ENCODE measurements at places on chromosomes 11 and 22. TPM values are rescaled to one million over a fixed set of nuclear protein-coding genes. Genes with fewer than 3 reads are reported as not detected.

WT1 gene
- total RNA-seq = 0.17 TPM

CPT1A gene
- 102 TPM for total RNA-seq

OR2AG2 gene
- not detected for total RNA-seq

SCGB1C1 gene
- not detected for total RNA-seq

BAIAP2L2 gene
- total RNA-seq = 216 TPM

APOL3 gene
- 20.9 TPM for total RNA-seq

NXPE1 gene
- not detected for total RNA-seq

MYRF gene
- 320 TPM for total RNA-seq

FXYD6 gene
- 185 TPM for total RNA-seq

EXPH5 gene
- 5.6 TPM for total RNA-seq

GRCh38 chr11:2377511-2378443 is 667 bp downstream of the CD81 start:
- DNase-seq = peak; percentile 64

- no peak for DNase-seq
Observed at GRCh38 chr11:69562816-69563215, 78.1 kb upstream of the CCND1 start.

GRCh38 chr11:128318856-128319474 is 268.4 kb downstream of the ETS1 start:
- no peak for DNase-seq

DNA sequence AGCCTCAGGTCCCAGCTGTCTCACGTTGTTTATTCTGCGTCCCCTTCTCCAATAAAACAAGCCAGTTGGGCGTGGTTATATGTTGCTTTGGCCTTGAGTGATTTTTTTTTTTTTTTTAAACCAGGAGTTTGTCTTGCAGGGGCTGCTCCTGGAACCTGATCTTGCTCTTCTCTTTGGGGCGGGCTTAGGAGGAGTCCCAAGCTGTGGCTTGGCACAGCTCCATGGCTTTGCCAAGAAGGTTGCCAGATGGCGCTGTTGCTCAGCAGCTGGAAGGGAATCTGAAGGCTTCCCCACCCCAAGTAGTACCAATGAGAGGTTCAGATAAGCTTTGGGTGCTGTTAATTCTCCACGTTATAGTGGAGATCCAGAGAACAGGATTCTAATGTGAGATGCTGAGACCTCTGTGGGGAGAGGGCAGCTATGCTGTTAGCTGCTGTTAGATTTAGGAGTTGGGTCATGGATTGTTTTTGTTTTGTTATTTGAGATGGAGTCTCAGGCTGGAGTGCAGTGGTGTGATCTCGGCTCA is 2.0 kb upstream of the FERMT3 start:
- peak; percentile 92 for DNase-seq

GRCh38 chr11:79342686-79343085 is 98.1 kb downstream of the TENM4 start:
- DNase-seq = no peak

DNA sequence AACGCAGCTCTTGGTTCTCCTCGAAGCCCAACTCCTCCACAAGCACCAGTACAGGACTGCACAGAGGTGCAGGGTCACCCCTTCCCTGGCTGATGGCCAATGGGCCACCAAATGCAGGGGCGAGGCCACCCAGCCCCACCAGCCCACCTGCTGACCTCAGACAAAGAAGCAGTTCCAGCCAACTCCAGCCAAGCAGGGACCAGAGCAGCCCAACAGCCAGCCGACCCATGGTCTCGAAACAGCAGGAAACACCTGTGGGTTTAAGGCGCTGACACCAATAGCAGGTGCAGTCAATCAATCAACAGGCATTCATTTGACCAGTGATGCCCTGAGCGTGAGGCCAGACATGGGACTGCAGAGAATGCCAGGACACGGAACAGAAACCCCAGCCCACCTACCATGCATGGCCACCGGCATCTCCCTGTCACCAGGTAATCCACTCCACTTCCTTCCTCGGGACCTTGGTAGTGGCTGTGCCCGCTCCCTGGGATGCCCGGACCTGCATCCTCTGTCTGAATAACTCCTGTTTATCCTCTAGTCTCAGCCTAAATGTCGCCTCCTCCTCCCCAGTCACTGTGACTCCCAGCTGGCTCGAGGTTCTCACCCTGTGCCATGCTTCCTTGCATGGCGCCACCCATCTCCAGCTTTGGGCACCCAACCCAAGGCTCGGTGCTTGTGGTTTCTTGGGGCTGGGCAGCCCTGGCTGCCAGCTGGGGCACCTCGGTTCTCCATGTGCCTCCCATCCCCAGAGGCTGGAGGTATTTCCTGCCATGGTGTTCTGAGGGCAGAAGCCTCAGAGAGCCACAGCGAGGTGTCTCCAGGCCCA is 1475.4 kb downstream of the BRD1 start:
- no peak for DNase-seq

DNA sequence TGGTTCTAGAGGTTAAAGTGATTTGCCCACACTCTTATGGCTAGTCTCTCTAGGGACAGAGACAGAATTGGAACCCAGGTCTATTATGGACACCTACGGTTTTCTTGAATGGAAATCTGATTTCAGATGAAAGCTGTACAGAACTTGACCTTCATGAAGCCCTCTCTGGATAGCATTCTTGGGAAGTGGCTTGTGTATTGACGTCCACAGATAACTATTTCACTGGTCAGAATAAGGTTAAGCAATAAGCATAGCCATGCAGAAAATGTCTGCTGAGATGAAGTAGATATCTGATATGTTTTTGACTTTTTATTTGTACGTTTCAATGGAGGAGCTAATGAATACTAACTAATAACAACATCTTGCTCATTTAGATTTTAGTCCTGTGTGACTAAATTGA is 1.1 kb downstream of the TLCD5 start:
- DNase-seq = no peak

- no peak for DNase-seq
Observed at GRCh38 chr11:109770323-109770722, 322.9 kb upstream of the ZC3H12C start.

DNA sequence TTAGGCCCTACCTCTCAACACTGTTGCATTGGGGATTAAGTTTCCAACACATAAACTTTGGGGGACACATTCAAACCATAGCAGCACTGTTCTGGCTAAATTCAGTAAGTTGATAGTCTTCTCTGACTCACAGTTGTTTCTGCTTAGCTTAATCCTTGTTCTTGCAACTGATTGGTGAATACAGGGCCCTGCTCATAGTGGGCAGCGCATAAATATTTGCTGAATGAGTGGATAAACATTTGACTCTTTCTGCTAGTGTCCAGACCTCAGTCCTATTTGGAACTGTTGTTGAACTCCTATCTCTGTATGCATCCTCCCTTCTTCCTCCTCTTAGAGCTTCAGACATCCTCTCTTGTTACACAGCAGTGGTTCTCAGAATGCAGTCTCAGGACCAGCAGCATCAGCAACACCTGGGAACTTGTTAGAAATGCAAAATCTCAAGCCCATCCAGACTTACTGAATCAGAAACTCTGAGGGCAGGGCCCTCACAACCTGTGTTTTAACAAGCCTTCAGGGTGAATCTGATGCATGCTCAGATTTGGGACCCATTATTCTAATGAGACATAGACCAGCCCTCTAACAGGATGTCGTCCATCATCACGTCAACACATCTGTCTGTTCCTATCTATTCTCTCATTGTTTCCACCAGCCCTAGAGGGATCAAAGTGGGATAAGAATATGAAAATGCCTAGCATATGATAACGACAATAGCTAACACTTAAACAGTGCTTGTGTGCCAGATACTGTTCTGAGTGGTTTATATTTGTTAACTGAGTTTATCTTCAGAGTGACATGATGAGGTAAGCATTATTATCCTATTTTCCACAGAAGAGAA is 22.3 kb downstream of the SPON1 start:
- no peak for DNase-seq

DNA sequence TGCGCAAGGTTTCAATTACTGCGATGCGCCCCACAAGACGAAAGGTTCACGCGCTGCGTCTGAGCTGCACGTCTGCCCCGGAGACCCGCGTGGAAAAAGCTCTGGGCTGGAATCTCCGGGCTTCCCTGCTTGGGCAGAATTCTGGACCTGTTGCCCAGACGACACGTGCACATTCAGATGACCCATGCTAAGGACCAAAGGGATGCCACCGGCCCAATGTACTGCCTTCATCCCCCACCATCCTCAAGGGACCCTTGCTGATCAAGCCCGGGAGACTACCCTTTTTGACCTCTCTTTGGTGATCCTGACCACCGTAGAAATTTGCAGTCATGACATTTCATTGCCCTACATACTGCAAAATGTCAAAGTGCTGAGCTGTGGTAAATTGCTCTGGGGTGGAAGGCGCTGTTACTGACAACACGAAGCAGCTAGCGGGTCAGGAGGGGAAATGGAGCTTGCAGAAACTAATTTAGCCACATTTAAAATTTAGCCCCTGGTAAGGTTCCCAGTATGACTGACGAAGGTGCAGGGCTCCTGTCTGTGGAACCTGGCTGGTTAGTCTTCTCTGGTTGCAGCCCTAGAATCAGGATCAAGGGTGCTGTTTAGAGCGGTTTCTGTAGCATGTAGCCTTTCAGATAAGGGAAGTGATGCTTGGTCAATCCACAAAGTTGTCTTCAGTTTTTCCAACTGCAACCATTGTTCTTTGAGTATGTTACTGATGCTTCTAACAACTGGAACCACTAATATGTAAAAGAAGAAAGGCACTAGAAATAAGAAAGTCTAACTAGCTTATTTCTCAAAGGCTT is 81.9 kb downstream of the PRR5L start:
- no peak for DNase-seq

- DNase-seq = no peak
Observed at GRCh38 chr11:75598900-75599299, 36.8 kb downstream of the SERPINH1 start.

- no peak for DNase-seq
Observed at GRCh38 chr11:114031967-114032320, 27.6 kb upstream of the ZBTB16 start.

DNA sequence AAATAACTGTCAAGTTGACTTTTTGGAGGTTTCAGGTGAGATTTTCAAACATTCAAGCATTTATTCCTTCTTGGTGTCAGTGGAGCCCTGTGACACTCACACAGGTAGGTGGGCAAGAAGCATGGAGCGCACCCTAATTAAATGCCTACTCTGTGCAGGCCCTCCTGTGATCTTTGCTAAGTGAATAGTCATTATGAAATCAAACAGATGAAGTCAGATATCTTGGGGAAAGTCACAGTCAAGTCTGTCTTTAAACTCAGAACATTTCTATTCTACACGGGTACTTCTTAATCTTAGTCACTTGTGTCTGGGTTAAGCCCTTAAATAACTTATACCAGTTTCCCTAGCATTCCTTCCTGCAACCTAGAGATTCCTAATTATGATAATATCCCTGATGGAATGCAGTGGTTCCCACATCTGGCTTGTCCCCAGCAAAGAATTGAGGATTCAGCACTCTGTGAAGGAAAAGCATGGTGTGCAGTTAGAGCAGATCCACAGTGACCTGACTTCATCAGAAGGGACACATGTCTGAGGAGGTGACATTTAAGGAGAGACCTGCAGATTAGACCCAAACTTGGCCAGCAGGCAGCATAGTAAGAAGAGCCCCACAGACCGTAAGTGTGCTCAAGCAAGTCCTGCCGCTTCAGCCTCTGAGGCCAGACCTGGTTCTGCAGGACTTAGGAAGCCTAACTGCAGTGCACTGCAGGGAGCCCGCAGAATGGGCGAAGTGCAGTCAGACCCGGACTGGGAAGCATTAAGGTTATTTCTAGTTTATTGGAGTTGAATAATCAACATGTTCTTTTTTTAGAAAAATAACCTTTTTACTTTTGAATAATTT is 85.3 kb upstream of the GAL start:
- DNase-seq = no peak

GRCh38 chr11:9142732-9143131 is 51.3 kb upstream of the SCUBE2 start:
- no peak for DNase-seq

DNA sequence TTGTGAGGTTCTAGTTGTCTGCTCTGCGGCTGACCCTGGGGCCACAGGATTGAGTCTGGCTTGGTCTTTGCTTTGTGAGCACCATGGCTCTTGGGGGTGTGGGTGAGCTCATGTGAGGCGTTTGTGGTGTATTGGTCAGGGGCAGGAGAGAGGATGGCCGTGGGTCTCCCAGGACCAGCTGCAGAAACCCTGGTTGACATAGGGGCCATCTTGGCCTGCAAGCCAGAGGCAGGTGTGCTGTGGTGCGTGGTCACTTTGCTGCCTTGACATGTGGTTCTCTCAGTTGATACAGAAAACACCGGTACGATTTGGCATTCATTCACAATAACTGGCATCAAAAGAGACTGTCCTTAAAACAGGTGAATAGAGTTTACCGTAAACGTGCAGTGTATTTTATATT is 11.3 kb downstream of the PHRF1 start:
- no peak for DNase-seq

DNA sequence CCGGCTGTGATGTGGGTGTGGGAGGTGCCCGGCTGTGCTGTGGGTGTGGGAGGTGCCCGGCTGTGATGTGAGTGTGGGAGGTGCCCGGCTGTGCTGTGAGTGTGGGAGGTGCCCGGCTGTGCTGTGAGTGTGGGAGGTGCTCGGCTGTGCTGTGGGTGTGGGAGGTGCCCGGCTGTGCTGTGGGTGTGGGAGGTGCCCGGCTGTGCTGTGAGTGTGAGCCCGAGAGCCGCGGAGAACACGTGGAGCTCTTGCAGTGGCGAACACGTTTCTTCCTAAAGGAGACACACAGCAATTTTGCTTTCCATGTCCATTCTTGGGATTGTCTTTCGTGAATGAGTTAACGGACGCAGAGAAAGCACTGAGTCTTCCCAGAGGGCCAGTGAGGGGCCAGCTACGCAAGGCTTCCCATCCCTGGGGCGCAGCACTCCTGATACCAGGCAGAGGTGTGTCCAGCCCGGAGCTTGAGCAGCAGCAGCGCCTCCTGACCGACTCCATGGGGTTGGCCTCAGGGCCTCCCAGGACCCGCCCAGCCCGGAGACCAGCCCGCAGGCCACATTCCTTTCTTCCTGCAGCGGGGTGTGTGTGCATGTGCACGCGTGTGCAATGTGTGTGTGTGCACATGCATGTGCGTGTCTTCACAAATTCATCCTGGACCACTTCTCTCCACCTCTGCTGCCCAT is 245.0 kb upstream of the B3GAT1 start:
- peak; percentile 4 for DNase-seq

GRCh38 chr11:65047581-65048422 is 6.8 kb downstream of the SAC3D1 start:
- DNase-seq = no peak

- DNase-seq = no peak
Observed at GRCh38 chr11:1877211-1878136, 14.2 kb downstream of the PRR33 start.

DNA sequence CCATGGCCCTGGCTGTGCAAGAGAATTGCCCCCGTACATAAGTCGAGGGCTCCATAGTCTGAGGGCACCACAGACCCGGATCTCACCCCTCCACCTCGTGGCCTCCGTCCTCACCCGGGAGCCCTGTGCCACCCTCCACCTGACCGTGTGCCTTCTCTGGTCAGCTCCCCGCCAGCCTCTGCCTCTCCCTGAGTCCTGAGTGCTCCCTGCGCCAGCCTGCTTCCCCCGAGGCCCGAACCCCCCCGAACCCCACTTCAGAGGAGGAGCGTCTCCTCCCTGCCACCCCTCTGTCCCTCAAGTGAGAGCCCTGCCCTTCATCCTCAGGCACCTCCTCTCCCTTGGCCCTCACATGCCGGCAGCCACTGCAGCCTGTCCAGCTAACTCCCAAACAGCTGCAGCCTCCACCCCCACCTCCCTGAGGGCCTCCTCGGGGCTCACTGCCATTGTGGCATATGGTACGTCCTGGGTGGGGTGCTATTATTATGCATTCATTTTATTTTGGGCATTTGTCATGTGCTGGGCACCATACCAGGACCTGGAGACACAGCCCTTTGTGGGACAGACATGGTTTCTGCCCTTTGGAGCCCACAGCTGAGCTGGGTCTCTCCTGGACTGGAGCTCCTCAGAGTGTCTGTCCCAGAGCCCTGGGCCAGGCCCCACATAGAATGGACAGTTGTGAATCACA is 67.2 kb downstream of the MYO7A start:
- no peak for DNase-seq

All from mucosa of gallbladder (tissue), 1 donor.